ENCODE measurements at places on chromosomes 1 and 21.

DNA sequence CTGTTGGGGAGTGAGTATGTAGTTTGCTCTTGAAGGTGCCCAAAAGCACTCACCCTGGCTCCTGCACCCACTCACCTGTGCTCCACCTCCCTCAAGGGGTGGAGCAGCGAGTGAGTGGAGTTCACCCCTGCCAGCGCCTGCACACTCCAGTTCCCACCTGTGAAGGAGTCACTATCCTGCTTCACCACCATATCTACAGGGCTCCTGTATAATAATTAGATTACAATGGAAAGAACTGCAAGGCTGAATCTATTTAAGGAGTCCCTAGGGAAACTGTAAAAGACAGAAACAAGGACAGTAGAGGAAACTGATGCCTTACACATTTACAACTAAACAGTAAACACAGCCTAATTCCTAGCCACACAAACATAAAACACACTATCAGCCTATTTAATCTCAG lies 4.1 kb downstream of the DNAI4 start:
- no peak for DNase-seq

- DNase-seq: no peak
Measured at GRCh38 chr1:87132284-87132870, 196.3 kb upstream of the LMO4 start.

DNA sequence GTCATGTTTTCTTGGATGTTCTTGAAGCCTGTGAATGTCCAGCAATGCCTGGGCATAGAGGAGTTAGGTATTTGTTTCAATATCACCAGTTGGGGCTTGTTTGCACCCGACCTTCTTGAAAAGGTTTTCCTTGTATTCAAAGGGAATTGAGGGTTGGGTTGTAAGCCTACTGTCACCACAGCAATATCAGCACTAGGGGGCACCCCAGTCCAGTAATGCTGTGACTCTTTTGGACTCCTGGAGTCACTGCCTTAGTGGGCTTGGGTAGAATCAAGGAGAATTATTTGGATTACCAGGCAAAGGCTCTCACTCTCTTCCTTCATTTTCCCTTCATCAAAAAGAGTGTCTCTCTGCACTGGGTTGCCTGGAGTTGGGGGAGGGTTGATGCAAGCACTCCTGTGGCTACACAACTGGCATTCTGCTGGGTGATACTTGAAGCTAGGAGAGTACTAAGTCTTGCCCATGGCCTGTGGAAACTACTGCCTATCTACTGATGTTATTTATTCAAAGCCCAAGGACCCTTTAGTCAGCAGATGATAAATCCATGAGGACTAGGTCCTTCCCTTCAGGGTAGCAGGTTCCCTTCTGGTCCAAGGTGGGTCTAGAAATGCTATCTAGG lies 34.5 kb downstream of the OR10R2 start:
- DNase-seq: no peak

GRCh38 chr1:67789551-67789950 lies 43.7 kb downstream of the GNG12 start:
- no peak for DNase-seq

GRCh38 chr1:206457408-206458120 lies 12.7 kb upstream of the IKBKE start:
- no peak for DNase-seq

DNA sequence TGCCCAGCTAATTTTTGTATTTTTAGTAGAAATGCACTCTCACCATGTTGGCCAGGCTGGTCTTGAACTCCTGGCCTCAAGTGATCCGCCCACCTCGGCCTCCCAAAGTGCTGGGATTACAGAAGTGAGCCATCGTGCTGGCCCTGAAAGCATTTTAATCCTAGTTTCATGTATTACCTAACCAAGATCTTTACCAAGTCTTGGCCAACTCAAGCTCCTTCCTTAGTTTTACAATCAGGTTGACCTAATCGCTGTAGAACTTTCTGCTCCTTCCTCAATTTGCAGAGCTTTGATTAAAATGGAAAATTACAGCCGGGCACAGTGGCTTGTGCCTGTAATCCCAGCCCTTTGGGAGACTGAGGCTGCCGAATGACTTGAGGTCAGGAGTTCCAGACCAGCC lies 3.2 kb upstream of the TMEM63A start:
- no peak for DNase-seq

GRCh38 chr1:239858529-239858928 lies 233.2 kb upstream of the FMN2 start:
- no peak for DNase-seq

- no peak for DNase-seq
Measured at GRCh38 chr1:110436635-110437034, 14.3 kb upstream of the PROK1 start.

DNA sequence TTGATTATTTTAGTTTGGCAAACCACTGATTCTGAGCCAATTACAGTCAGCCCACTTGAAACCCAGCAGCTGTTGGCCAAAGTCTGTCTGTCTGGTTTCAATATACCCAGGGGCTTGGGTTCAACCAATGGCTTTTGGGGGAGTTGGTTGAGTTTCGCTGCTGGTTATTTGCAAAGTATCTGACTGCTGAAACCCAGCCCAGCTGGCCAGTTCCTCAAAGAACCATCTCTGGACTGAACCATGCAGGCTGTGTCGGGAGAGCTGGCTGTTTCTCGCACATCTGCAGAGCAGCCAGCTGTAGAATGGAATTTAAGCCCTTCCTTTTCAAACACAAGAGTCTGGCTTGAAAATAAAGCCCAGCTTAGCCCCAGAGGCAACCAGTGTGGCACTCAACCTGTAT lies 66.0 kb upstream of the PAX7 start:
- no peak for DNase-seq

DNA sequence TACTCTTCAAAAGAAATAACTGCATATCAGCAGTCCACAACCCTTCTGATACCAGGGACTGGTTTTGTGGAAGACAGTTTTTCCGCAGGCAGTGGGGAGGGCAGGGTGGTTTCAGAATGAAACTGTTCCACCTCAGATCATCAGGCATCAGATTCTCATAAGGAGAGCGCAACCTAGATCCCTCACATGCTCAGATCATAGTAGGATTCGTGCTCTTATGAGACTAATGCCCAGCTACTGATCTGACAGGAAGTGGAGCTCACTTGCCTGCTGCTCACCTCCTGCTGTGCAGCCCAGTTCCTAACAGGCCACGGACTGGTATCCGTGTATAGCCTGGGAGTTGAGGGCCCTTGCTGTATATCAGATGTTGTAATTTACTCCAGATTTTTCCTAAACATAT lies 11.5 kb downstream of the RO60 start:
- DNase-seq: no peak

- DNase-seq: no peak
Measured at GRCh38 chr21:43300496-43301408, 126.2 kb downstream of the SIK1 start.

GRCh38 chr1:64711266-64711665 lies 33.6 kb upstream of the RAVER2 start:
- no peak for DNase-seq

- no peak for DNase-seq
Measured at GRCh38 chr1:96096613-96097321, 624.8 kb upstream of the PTBP2 start.

- no peak for DNase-seq
Measured at GRCh38 chr1:119308130-119308700, 60.4 kb upstream of the HAO2 start.

Measured in uterus (tissue), 4 donors.